ENCODE measurements at places on chromosomes 16 and 17.

DNA sequence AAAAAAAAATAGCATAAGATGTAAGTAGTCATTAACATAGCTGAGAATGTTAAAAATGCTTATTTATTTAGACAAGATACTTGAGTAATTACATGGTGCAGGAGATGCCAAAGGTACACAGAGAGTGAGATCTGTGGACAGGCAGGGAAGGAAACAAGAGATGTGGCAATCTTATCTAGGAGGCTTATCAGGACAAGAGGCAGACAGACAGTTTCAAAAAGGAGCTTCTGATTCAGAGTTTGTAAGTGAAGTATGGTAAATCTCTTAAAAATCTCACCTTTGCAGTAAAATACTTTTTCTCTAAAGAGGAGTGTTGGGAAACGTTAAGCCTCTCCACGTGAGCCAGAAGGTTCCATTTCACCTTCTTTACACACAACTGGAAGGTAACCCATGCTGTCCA, 19.9 kb upstream of the GHDC start:
- no peak for DNase-seq

- no peak for DNase-seq
Observed at GRCh38 chr16:12587170-12587569, 216.5 kb downstream of the CPPED1 start.

DNA sequence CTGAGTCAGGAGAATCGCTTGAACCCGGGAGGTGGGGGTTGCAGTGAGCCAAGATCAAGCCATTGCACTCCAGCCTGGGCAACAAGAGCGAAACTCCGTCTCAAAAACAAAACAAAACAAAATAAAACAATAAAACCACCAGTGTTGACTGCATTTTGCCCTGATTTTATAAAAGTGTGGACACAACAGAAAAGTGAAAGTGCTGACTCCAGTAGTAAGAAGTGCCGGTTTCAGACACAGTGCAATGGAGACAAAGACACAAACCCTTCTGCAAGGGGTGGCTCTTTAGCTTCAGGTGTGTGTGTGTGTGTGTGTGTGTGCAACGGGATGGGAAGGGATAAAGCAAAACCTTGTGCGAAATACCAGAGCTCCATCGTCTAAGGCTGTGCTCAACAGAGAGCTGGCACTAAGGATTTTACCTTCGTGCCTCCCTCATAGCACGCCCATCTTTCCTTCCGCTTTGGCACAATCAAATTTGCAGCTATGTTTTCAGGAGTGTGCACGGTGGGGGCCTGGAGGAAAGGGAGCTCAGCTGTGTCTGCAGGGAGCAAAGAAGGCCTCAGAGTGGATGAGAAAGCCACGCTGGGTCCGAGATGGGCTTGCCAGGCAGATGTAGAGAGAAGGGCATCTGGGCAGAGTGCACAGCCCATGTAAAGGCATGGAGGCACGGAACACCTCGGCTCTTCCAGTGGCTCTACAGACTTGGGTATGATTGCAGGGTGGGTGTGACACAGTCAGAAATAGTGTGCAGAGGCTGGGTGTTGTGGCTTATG, 15.5 kb downstream of the MXRA7 start:
- DNase-seq: no peak

DNA sequence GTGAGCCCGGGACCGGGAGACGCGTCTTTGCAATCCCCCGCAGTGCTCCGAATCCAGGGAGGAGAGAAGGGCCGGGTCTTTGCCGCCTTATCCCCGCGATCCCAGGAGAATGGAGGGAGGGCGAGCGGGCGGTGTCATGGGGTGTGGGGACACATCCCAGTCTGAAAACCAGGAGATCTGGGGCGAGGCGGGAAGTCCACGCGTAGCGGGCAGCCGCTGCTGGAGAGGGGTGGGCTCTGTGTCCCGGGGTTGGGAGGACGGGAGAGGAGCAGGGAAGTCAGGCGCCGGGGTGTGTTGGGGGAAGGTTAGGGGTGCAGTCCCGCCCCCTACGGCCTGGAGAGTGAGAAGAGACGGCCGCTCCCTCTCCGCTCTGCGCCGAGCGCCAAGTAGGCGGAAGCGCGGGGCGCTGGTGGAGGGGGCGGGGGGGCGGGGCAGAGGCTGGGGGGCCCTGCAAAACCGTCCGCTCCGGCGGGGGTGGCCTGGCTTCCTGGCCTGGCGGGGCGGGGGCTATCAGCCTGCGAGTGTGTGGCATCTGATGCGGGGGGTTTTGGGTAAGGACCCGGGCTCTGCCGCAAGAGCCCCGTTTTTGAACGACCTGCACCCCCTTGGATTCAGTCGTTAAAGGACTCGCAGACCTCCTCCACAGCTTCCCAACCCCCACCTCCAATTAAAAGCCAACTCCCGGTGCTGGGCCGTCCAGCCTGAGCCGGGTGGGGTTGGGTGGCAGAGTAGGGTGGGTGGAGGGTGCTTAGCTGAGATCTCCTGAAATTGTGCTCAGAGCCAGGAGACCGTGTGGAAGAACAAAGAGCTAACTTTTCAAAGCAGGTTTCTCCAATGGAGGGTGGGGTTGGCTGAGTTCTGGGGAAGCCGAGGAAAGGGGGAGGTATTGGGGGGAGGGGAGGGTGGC, 654 bp downstream of the LASP1 start:
- peak; percentile 65 for DNase-seq

DNA sequence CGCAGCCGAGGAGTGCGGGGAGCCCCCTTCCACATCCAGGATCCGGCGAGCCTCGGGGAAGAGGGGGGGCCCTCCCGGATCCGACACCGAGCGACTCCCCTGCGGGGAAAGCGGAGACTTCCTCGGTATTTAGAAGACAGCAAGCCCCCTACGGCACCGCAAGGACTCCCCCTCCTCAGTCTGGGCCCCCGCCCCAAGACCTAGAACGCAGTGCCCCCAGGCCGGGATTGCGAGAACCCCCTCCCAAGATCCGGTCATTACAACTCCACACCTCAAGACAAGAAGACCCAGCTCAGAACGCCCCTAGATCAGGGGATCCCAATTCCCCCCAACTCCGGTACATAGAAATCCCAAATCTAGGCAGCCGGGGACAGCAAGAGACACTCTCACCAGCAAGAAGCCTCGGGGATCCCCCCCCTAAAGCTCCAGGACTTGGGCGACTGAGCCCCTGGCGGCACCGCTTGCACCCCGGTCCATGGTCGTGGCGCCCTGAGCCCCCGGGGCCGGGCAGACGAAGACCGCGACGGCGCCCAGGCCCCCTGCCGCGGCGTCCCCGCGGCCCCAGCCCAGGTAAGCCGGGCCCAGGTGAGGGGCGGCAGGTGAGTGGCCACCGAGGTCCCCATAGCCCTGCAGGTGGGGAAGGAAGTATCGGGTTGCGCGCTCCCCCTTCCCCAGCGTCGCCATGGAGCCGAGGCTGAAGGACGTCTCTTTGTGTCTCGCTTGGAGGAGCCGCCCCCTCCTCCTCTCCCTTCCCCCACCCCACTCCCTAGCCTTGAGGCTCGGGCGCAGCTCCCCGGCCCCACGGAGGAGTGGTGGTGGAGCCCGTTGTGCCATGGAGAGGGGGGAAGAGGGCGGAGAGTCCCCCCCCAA, 641 bp downstream of the SBK1 start:
- no peak for DNase-seq

DNA sequence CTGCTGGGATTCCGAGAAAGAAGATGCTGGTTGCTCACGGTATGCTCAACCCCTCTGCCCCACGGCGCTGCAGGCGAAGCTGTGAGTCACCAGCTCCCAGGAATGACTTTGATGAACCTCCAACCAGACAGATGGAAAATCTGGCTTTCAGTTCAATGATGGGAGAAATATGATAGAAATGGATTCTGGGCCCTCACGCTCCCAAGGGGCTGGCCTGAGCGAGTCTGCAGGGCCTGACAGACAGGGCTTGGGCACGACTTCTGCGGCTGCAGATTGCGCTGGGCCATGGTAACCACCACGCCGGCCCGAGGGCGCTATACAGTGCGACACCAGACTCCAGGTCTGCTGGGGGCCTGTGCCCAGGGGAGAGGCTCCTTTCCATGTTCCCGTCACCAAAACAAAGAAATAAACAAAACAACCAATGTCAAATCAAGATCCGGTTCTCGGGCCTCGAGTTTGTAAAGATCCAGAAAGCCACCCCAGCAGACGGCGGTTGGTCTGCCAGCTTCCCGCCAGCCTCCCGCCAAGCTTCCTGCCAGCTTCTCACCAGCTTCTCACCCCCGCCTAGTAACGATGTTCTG, 11.1 kb upstream of the ABR start:
- peak; percentile 78 for DNase-seq
